Left renal cortex interstitium (tissue), 4 donors: ENCODE measurements at places on chromosomes 12 and 14.
A peak's percentile ranks its signal among the peaks of the same experiment; 100 is the strongest.

- peak; percentile 90 for DNase-seq
Measured at GRCh38 chr12:54053751-54054741, at the start of gene HOXC4. Gene HOXC4 (plus strand): TSS chr12:54053835. CDS start chr12:54053923, 88 bp downstream.

DNA sequence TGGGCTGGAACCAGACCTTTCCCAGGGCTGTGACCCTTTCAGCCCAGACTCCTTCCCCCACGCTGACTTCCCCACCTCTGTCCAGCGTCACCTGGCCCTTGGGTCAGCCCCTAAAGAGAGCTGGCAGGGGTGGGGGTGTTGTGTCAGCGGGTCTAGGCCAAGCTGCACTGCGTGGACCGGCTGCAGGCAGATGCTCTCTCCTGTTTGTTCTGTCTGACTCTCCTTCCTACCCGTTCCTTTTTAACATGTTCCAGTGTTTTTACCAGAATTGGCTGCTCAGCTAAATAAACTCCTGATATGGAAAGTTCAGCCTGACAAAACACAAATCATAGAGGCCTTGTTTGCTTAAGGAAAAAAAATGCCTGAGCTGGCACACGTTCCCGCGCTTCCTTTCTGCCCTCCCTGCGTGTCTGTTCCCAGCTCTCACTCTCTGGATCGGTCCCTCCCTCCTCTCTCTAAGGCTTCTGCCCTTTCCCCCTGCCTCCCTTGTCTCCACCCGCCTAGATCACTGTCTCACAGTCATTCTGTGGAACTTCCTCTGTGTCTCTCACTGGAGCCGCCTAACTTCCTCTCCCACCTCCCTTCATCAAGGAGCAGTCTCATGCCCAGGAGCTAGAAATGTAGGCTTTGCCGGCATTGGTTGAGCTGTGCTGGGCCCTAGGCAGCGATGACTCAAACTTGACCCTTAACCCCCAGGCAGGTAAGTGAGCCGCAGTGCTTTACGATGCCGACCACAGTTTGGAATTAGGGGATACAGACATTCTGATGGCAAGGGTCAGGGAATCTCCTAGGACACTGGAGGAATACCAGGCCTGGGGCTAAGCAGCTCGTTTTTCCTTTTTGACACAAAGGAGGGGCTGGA is 15.5 kb upstream of the MLXIP start:
- no peak for DNase-seq

DNA sequence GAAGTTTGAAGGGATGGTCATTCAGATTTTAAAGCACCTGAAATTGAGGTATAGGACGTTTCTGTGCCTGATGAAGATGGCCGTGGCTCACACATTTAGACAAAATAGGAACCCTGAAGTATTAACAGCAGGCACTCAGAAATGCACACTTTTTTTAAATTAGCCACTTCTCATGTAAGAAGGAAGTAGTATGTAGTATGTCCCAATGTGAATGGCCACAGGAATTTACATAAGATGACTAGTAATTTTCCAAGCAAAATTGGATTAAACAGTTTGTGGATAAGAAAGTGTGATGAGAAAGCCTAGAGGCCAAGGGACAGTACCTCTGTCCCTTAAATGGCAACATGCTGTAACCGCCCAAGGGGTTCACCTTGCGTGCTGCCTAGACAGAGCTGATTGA is 1.8 kb upstream of the MIS18BP1 start:
- no peak for DNase-seq

GRCh38 chr12:6078398-6079096 is 45.9 kb downstream of the VWF start:
- DNase-seq, result no peak

DNA sequence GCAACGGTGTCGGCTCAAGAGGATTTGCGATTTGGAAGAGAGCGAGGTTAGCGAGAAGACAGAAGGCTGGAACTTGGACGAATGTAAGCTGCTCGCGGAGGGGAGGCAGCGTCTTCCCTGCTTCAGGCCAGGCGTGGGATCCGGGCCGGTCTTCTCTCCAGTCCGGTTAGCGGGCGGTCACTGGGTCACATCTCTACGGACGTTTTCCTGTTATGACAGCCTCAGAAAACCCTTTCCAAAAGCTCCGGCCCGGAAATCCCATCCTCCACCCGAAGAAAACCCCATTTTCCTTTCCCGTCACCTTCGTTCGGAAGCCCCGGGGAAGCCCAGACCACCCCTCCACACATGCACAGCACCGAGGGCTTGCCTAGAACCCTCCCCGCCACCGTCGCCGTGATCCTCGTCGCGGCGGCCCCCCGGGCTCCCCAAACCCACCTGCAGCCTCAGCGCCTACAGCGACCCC is 268 bp downstream of the NDUFB1 start:
- no peak for DNase-seq

DNA sequence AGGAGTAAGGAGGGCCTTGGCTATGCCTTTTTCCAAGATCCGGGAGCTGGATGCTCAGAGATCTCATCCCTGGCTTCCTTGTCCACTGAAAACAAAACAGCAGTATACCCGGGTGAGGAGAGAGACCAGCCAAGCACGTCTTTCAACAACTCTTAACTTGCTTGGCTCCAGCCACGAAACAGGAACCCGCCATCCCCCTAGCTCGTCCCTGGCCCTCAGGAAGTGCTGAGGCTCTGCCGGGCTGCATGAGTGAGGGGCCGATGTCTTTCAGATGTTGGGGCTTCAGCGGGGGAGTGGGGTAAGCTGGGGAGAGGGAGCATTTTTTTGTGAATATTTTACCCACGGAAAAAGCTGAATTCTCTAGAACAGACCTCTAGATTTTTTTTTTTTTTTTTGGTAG is 231.1 kb downstream of the CACNA1C start:
- DNase-seq, result no peak
